ENCODE measurements at places on chromosomes 7 and 10.

DNA sequence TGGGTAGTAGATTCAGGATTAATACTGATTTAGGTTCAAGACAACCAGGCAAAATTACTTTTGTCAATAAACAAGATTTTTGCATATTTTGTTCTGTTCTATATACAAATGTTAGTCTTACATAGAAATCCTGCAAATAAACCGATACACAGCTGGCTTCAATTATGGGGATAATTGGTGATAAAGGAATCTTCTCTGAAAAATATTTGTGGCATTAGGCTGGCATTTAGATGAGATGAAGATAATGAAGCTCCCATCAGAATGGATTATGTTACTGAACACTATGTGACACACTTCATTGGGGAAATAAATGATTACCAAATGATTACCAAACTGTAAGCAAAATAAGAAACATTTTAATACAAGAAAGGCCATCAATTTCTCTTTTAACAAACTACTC is 65.8 kb downstream of the NT5C2 start:
- no peak for DNase-seq

DNA sequence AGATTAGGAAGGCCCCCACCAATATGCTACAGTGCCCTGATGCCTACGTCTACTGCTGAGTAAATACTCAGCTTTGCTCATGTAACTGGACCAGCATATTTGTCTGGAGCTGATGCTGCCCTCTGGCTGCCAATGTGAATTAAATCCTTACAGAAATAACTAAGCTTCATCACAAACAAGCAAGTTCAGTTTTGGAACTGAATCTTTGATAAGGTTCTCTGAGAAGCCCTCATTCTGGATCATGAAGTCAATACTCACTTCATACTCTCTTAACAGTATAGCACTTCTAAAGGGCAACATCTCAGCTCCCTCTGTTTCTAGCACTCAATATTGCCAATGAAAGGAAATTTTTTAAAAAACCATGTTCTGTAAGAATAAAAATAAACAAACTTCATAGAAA is 246.7 kb downstream of the ETV1 start:
- DNase-seq: no peak

DNA sequence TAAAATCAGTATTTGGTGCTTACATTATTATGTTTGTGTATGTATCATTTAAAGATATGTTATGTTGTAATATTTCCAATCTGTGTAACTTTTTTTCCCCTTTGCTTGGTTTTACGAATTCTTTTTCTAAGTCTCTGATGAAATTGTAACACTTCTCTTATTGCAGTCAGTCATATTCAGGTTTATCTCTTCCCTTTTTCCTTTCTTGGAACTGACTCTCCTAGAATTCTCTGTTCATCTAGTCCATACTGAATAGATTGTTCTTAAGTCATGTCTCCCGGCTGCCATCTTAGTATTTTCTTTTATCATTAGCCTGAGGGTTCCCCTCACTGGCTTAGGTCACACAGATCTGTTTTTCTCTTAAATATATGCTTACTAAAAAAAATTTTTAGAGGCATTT is 44.6 kb downstream of the PHTF2 start:
- DNase-seq: no peak

DNA sequence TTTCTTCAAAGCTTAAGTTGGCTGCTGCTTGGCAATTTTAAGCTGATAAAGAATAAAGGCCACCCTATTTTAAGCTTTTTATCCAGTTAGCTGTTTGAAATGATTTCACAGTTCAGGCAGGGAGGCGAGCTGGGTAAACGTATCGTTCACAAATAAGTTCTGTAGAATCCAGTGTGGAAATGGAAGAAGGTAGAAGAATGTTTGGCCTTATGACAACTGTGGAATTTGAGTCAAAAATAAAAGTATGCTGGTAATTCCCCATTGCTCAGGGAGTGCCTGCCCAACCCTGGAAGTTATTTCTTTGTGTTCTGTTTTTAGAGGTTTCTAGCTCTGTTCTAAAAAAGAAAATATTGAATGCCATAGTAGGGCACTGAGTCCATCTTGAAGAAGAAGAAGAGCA is 113.1 kb downstream of the ARL4A start:
- DNase-seq: no peak

- no peak for DNase-seq
Measured at GRCh38 chr7:2474224-2474623, 2.0 kb downstream of the GRIFIN start.

GRCh38 chr10:21372651-21373410 is 152.7 kb downstream of the SKIDA1 start:
- DNase-seq: no peak

GRCh38 chr10:53808677-53809372 is 992.2 kb downstream of the PCDH15 start:
- no peak for DNase-seq

DNA sequence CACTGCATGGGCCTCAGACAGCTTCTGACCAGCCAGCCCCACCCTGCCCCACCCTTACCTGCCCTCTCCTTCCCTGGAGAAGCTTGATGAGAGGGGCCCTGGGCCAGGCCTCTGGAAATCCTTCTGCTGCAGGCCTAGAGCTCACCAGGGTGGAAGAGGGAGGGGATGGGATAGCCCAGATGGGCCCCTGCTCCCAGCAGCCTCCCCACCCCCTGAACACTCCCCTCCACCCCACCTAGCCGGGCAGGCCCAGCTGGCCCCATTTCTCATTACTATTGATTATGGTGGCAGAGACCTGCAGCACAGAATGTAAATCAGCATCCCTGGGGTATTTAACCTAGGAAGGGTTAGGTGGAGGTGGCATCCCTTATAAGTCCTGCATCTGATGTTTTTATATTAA is 11.6 kb upstream of the RET start:
- DNase-seq: no peak

DNA sequence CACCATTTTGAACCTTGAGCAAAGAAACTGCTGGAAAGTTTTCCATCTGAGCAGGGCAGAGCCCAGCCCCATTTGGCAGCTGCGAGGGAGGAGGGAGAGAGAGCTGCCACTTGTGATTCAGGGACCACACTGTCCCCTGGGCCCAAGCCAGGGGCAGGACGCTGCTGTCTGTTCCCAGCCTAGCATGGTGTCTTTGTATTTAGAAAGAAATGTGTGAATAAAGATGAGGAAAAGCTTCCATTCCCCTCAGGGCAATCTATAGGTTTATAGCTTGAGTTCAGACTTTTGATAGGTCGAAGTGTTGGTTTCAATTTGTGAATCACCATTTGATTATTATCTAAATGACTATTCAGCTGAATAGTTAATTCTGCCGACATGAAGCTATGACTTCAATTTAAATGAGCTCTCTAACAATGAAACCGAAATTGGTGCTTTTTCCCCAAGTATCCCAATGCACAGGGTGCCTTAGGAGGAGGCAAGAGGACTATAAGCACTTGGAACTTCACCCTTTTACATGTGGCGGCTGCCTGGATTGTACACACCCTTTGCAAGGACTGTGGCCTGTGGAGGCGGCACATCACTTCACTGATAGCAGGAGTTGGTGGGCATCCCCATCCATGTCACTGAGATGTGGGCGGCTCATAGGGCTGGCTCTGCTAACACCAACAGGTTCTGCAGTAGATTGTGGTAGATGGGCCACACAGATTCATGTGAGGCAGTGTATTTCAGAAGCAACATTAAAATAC is 223.5 kb downstream of the CCDC3 start:
- DNase-seq: no peak

DNA sequence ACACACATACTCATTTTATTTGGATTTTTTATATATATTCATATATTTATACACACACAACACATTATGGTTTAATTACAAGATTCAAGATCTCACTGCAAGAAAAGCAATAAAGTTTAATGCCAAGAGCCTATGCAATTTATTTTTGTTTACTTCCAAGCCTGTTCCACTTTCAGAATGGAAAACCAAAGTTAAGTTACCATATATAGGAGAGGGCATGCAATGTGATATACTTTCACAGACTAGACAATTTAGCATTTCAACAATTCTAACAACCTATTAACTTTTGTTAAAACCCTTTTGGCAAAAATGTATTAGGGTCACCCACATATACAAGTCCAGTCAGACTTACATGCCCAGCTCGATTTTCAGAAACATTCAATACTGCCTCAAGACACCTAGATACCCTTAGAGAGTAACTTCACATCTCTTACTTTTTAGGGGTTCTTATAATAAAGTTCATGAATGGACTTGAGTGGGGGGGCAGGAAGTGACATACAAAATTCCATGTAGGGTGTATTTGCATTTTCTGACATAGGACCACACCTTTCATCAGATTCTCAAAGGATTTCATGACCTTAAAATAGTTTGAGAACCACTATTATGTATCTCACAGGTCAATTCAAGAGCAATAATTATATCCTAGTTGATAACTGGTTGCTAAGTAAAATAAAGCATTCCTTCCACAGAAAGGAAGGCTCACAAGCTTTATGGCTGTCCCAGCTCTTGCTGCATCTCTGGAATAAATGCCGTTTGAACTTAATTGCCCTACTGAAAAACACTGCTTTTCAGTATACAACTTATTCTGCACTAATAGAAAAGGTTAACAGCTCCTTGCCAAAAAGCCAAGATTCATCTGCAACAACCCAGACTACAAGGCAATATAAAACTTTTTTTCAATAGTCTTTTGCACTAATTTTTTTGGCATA is 2.5 kb downstream of the P4HA1 start:
- no peak for DNase-seq

DNA sequence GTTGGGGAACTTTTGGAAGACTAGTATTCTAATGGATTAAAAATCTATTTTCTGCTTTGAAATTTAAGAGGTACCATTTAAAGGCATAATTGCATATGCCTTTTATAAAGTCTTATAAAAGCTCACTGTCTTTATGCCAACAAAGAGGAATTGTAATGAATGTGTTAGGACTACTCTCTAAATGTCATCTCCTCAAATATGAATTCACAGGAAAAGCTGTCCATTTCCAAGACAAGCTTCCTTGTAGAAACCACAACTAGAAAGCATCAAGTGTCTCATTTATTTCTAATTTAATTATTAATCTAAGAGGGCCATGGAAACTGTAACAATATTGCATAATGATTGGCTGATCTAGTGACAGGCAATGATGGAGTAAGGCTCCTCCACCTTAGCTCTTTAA is 130.2 kb downstream of the COL28A1 start:
- no peak for DNase-seq

GRCh38 chr10:35572583-35572982 is 32.6 kb upstream of the GJD4 start:
- no peak for DNase-seq

GRCh38 chr7:93503088-93503487 is 71.4 kb downstream of the CALCR start:
- no peak for DNase-seq

- no peak for DNase-seq
Measured at GRCh38 chr10:21292763-21293517, 232.5 kb downstream of the SKIDA1 start.

GRCh38 chr7:90492250-90492649 is 22.8 kb downstream of the PTTG1IP2 start:
- DNase-seq: no peak

GRCh38 chr10:78523453-78523852 is 489.8 kb downstream of the RPS24 start:
- DNase-seq: no peak

DNA sequence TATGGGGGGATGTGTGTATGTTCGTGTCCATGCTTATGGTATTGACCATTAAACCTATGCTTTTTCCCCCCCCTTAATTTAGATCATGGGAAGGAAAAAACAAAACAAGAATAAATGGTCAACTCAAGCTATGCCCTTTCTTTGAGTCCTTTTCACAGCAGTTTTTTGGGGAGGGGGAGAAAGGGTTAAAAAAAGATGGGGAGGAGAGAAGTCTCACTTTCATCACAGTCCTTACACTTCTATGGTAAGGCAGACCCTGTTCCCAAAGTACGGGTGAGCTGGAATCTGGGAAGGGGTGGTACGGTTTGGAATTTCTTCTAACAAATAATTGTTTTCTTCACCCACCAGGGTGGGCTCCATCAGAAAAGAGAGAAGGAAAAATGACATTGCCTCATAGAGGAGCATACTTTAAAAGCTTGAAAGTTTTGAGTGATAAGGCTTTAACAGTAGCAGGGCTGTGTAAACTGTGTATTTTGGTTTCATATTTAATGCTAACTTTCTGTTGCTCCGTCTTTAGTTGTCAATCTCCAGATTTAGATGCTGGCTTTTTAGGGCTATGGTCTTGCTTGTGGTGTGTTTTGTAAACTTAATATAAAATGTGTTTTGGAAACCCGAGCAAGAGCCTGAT is 180.1 kb downstream of the TCF7L2 start:
- DNase-seq: no peak

DNA sequence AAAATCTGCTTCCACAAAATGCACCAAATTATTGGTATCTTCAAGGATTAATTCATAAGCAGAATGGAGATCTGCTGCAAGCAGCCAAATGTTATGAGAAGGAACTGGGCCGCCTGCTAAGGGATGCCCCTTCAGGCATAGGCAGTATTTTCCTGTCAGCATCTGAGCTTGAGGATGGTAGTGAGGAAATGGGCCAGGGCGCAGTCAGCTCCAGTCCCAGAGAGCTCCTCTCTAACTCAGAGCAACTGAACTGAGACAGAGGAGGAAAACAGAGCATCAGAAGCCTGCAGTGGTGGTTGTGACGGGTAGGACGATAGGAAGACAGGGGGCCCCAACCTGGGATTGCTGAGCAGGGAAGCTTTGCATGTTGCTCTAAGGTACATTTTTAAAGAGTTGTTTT is 12.1 kb downstream of the IFIT3 start:
- DNase-seq: no peak

- DNase-seq: no peak
Measured at GRCh38 chr7:154231732-154232131, 179.5 kb downstream of the DPP6 start.

DNA sequence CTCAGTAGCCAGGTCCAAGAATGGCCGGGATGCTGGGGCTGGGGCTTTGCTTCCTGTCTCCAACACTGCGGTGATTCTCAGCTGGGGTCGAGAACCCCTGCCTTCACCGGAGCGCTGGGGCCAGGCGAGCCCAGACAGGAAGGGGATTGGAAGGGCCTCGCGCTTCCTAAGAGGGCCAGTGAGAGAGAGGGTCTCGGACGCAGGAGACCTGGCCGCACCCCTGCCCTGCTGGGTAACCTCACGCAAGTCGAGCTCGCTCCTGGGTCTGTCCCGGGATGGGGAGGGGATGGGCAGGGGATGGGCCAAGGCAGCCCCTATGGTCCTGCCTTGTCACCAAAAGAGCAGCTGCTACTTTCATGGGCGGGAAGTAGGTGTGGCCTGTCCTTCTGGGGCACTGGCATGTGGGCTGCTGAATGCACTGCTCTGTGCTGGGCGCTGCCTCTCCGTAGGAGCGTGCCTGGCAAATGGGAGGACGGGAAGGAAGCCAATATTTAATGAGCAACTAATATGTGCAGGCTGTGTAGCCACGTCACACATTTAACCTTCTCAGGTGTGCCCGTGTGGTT is 20.0 kb downstream of the KCNK18 start:
- no peak for DNase-seq

DNA sequence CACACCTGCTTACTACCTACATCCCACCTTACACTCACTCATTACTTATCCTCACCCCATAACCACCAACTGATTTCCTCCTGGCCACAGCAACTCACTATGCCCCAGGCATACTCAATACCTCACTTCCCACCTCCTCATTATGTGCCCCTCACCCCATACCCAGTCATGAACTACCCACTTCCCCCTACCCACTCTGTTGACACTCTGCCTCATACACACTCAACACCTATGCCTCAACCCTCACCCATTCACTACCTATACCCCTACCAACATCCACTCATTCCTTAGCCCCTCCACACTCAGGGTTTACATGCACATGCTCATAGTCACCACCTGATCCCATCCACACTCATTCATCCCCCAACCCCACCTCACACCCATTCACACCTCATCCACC is 39.6 kb downstream of the SEC61G start:
- DNase-seq: no peak

- DNase-seq: no peak
Measured at GRCh38 chr10:131978366-131978765, 3.4 kb downstream of the BNIP3 start.

Data from NCI-H1417 treated with DMSO at 0.1 percent for 48 hours (cell line).